Colonic mucosa (tissue), 4 donors: ENCODE measurements at places on chromosomes 5 and 9.

DNA sequence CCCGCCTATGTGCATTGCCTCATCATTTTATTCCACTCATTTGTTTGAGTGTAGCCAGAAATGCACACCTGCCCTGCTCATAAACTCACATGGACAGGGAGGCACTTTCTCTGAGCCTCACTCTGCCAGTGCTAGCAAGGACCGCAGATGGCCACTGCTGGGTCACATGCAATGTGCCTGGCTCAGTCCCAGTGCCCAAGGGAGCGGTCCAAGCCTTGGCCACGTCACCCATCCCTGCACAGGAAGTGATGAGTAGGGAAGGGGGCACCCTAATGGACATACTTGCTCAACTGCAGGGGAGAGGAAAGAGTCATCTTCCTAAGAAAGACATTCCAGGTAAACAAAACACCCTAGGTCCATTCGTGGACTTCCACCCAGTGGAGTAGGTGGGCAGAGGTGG, 630.9 kb downstream of the IRX1 start:
- no peak for DNase-seq

GRCh38 chr5:93022796-93023447, 558.1 kb downstream of the NR2F1-AS1 start:
- DNase-seq, result no peak

DNA sequence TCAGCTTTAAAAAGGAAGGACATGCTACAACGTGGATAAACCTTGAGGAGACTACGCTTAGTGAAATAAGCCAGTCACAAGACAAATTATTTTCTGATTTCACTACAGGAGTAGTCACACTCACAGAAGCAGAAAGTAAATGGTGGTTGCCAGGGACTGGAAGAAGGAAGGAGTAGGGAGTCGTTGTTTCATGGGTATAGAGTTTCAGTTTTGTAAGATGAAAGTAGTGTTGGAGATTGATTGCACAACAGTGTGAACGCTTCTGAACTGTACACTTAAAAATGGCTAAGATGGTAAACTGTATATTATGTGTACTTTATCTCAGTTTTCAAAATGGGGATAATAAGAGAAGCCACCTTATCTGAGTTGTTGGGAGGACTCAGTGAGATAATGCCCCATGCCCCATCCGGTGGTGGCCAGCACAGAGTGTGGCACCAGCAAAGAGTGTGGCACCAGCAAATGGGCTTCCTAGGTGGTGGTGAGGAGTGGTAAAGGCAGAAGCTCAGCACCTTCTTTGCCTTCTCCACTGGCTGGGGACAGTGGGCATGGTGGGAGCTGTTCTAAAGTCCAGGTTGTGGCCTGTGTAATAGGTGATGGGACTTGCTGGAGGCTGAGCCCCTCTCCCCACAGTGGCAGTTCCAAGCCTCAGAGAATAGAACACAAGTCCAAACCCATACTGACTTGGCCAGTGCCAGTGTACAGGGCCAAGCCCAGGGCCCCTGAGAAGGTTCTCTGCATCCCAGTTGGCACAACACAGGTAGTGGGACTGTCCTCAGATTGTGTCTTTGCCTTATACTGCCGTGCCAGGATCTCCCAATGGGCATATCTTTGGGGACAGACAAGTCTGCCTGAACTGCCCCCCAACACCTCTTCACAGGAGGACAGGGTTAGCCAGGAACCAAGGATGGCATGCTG, 4.4 kb downstream of the SLC22A4 start:
- DNase-seq, result no peak

GRCh38 chr5:1008451-1009358, at the start of gene NKD2:
TSS of gene NKD2 (plus strand) at chr5:1008802. CDS start at chr5:1009058, 256 bp downstream.
- DNase-seq, result peak; percentile 20

DNA sequence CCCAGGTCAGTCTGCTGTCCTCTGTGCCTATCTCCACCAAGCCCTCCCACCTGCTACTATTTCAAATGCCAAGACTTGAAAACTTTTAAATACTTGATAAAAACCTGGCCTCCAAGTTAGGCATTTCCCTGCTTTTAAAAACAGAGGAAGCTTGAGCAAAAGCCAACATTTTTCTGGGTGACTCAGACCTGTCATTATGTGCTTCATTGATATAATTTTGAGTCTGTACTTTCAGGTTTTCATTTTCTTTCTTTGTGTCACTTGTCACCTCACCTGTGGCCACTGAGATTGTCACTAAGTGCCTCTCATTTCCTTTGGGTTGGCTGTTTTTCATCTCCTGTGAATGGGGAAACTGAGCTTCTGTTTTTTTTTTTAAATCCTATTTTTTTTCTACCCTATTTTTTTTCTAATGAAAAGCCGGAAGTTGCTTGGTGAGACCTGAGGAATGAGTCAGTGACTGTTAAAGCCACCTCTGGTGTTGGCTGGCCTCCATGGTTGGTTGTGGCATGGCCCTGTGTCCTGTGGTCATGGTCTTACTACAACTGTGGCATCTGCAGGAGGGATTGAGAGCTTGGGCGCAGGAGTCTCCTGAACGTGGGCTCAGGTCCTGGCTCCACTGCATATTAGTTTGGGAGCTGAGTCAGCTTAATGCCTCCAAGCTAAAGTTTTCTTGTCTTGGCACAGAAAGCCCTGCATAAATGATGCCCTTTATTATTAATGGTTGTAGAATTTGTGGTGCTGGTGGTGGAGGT, 56.7 kb downstream of the ARHGAP26 start:
- no peak for DNase-seq

DNA sequence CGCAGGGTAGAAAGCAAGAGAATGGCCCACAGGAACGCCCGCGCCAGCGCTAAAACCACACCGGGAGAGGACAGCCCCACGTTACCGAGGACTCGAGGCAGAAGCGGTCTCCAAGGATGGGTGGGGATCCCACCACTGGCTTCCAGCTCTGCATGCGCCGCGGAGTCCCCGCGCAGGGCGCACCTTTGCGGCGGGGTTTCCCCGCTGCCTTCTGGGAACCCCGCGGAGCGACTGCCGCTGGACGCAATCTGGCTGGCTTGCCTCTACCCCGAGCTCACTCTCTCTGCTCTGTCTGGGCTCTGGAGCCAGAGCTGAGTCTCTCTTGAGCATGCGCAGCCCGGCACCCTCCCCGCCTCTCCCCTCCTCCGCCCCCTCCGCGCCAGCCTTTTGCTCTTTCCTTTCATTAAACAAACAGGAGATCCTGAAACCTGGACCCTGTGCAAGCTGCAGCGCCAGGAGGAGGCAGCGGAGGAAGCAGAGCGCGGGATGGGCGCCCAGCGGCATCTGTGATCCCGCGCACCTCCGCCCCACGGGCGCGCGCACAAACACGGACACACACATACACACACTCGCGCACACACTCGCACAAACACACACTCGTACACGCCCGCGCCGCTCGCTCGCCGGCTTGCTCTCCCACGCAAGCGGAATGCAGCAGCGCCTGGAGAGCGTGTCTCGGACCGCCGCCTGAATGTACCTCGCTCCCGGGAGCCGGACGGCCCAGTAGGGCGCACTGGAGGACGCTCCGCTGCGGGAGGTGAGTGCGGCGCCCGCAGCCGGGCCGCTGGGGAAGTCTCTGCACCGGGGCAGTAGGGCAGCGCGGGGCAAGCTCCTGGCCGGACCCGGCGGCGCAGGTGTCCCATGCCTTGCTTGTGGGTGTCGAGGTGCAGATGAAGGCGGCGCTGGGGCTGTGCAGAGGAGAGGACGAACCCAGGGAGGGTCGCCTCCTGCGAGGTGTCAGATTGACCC, at the start of gene PLPPR1:
Gene PLPPR1, plus strand, starts transcription at position 382 of the 969 bp plus-strand sequence.
- peak; percentile 76 for DNase-seq

DNA sequence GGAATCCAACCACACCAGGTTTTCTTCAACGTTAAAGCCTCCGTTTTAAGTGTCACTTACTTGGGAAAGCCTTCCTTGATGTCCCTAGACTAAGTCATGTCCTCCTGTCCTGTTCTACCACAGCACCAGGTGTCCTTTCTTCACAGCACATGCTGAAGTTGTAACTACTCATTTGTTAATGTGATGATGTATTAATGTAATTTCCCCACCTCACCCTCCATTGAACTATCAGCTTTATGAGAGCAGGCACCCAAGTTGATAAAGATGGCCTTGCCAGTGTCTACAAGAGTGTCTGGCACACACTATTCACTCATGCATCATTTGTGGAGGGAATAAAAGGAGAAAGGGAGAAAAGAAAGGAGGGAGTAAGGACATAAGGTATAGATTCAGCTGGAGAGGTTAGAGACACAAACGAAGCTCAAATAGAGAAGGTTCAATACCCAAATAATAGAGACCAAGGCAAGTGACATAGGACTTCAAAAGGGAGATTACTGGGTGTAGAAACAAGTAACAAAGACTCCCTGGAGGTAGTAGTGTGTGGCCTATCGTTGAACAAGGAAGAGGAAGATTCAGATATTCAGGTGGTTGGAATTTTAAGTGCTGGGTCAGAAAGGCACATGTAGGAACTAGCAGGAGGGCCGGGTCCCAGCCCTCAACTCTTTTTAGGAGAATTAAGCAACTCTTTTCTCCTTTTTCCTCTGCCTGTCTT, 6.6 kb downstream of the ITK start:
- no peak for DNase-seq

GRCh38 chr5:124858612-124859011, 112.2 kb upstream of the ZNF608 start:
- no peak for DNase-seq

DNA sequence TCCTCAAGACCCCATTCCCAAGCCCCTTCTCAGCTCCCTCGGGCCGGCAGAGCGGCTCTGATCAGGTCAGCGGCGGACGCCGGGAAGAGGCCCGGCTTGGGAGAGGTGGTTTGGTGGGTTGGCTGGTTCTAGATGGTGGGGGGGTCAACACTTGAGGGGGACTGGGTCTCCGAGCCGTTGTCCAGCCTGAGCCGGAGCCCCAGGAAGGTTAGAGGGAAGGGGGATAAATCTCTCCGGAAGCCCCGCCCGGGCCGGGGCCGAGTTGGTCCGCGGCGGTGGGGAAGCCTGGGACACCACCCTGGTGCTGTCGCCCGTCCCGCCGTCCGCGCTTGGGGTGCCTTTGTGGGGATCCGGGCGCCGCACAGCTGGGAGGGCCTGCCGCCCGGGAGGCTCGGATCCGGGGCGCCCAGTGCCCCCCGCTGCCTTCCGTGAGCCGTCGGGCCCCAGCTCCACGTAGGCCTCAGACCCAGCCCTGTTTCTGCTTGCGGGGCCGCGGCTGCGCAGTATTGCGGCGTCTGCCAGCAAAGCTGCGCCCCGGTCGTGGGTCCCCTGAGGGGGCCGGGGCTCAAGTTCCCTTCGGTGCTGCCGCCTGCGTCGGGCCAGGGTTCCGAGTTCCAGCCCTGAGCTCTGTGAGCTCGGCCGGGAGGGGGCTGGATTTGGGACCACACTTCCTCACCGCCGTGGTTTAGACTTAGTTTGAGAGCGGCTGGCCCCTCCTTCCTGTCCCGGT, 542 bp upstream of the TRIM52 start:
- peak; percentile 84 for DNase-seq

DNA sequence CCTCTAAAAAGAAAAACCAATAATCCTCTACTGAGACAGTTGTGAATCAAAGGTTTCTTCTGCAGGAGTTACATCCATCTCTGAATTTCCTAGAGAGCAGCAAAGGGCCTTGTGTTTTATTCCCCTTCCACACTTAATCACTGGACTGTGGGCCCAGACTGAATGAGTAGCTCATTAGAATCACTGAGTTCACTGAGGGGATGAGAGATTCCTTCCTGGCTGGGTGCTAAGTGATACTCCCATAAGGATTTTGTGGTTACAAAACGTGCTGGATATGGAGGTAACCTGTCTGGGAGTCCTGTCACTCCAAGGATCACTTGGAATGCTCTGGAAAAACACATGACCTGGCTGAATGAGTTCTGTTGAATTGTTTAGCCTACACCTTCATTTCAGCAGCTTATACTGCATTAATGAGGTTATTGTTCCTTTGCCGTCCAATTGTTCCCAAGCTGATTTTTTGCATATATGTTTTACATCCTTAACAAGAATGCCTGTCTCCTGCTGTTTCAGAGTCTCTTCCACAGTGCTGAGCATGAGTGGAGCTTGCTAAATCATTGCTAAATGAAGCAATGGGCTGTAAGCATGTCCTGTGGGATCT, 82.9 kb downstream of the MEF2C start:
- DNase-seq, result no peak

DNA sequence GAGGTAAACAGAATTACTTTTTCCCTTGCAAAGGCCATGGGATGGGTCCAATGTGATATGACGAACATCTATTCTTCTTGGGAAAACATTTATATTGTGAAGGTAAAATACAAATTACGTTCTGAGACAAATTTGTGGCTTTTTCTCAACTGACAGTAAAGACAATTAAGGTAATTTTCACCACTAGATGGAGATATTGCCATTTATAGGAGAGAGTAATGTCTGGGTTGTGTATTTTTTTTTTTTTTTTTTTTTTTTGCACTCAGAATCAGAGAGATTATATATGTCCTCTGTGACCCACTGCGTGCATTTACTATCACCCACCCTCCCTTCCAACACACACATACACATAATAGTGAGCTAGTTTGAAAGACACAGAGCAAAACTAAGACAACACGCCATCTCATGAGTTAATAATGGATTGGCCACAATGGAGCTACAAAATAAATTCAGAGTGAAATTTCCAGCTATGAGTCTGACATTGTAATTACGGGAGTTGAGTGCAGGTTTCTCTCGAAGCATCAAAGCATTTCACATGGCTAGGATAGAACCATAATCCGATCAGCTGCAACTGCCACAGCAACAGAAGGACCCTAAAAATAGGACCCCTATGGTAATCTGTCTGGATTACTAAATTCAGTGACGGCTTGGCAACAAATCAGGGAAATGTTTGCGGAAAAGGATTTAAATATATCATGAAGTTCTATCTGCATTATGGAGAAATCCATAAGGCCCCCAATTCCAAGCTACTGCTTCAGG, 49.2 kb downstream of the ANXA1 start:
- no peak for DNase-seq

- no peak for DNase-seq
Measured at GRCh38 chr9:3962496-3962895, 337.4 kb downstream of the GLIS3 start.

DNA sequence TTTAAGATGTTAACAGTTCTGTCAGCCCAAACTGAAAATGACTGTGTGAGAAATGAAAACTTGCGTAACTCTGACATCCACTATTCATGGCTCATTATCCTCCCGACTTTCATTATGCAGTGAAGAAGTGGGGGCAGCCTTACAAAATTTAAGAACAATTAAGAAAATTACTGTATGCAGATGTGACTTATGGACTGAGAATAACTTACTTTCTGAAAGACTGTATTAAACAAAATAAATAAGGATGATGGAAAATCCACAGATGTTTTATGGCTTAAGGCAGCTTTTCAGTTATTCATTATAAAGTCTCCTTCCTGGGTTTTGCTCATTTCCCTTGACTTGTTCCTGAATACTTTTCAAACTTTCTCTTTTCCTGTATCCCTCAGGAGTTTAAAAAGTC, 55.2 kb downstream of the GRIN3A start:
- DNase-seq, result no peak
